ENCODE measurements at places on chromosomes 4 and X.

DNA sequence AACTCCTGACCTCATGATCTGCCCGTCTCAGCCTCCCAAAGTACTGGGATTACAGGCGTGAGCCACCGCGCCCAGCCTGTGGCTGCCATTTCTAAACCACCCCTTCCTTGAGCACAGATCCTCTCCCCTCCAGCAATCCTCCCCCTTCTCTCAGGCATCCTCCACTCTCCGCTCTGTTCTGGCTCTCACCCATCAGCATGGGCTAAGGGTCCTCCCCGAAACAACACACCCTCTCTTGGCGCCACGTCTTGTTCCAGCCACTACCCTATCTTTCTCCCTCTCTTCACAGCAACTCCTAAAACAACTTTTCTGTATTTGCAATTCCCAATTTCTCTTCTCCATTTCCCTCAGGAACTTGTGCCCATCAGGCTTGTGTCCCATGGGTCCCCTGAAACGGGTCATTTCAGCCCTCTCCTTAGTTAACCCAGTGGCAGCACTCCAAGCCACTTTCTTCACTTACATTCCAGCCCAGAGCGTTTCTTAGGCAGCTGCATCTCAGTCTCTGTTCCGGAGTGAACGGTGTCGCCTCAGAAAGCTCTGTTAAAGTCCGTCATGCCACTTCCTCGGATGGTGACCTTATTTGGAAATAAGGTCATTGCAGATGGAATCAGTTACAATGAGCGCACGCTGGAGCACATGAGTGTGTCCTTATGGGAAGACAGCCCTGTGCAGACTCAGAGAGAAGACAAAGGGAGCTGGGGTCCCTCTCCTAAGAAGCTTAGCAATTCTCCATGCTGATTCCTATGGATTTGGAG, 28.3 kb upstream of the CLDN24 start:
- DNase-seq: no peak

- no peak for DNase-seq
Observed at GRCh38 chr4:155809835-155810234, 51.0 kb downstream of the GUCY1B1 start.

DNA sequence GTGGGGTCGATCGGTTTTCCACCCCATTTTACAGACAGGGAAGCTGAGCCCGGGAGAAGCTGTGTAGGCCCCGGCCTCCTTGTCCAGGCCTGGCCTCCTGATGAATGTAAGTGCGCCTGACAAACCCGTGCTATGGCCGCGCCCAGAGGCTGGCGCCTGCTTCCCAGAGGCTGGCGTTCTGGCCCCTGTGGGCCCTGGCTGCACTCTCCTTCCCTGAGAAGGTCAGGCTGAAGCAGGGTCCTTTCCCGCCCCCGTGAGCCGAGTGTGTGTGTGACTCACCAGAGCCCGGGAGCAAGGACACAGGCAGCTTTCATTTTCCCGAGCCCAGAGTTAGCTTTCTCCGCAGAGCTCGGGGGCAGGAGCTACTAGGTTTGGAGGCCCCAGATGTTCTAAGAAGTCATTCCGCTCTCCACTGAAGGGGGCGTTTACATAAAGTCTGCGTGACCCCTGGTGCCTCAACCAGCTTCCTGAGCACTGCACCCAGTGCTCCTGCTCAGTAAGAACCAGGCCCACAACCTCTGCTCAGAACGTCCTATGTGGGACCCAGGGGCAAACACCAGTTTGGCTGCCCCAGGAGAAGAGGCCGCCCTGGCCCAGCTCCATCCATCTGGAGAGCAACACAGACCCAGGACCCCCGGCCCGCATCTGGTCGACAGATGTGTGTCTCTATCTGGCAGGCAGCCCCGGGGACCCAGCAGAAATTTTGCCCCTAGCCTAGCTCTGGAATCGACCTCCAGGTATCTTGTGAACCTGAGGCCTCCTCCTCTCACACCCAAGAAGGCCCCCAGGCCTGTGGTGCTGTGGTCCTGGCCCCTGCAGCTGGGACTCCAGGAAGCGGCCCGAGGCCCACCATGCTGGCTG, 13.6 kb downstream of the UVSSA start:
- no peak for DNase-seq

DNA sequence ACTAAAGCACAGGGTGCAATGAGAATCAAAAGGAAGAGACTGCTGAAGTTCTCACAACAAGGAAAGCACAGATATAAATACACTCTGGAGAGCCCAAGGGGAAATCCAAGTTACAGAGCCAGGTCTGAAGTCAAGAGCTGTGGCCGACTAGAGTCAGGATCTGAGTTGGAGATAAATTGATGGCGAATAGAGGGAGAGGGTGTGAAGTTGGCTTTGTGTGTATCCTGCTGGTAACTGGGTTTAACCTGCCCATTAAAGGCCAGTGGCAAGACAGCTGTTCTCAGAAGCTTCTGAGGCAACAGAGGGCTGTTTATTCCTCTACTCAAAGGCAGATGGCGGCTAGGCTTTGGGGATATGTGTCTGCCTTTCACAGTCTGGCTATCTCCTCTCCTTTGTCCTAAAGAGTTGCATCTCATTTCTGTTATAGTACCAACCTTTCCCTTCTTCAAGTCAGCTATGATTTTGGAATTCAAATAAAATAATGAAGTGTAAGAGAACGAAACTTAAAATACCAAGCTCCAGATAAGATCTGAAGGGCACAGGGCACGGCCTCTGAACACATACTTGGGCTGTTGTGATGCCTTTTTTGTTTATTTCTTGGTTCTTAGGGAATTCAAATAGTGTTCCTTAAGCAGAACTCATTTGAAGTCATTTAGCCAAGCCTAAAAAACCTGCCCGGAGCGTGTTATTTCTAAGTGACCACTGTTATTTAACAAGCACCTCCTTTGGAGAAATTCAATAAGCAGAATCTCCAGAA, 142.1 kb downstream of the APBB2 start:
- no peak for DNase-seq

GRCh38 chr4:23660865-23661264, 229.0 kb downstream of the PPARGC1A start:
- no peak for DNase-seq

DNA sequence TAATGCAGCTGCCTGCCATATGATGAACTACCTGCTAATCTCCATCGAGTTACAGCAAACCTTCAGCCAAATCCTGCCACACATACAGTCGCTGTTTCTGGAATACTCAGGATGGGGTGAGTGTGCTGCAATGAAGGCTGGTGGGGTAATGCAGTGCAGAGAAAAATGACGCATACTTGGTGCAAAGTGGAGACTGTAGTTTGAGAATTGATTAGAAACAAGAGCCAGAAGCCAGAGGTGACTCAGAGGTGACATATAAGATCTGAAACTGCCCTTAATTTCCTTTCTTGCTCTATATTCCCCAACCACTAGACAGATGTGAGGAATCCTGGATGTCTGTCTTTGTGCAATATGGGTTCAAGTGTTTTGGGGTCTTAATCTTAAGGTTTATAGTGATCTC, 22.0 kb downstream of the C4orf54 start:
- no peak for DNase-seq

DNA sequence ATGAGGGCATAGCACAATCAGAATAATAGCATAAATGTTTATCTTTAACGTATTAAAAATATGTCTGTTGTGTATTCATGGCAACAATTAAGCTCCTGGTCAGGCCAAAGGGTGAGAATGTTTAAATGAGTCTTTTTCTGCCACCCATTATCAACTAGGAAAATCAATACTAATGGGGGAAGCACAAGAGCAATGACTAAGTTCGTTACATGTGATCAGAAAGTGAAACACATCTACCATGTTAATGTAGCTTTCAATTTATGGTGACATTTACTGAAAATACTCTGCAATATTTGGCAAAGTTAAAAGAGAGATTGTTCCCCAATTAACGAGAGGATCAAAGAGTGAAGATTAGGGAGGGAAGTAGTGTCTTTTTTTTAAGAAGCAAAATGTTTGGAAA, 143.7 kb downstream of the NAA11 start:
- no peak for DNase-seq

DNA sequence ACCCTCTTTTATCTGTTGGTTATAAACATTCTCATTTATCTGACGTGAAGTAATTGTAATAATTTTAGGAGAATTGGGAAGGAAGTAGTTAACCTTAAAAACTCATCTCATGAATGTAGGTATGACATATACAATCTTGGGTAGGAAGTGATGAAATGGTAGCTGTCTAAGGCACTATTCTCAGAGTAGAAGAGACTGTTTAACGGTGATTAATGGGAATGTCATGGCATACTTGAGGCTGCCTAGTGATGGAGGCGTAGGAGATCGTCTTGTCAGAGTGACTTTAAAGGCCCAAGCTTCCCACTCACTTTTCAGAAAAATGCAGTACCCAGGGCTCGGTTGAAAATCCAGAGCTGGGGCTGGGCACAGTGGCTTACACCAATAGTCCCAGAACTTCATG, 19.4 kb upstream of the AGA start:
- DNase-seq: no peak
